ENCODE measurements at places on chromosomes 7 and 10.

GRCh38 chr10:113612154-113612553 lies 51.7 kb downstream of the NRAP start:
- no peak for DNase-seq

DNA sequence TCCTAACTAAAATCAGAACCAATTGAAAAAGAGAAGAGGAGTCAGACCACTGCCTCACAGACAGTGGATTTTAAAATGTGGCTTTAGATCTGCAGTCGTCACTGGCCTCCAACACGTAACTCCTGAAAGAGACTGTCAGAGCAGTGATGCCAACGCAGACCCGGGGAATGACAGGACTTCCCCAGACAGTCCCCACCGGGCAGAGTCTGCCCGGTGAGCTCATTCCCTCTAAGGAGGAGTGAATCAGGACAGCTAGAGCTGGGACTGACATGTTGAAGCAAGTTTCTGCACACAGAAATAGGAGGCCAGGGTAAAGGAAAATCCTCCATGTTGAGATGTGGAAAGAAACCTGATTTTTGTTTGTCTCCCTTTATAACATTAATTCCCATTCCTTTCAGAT lies 105.0 kb downstream of the TES start:
- DNase-seq = no peak

DNA sequence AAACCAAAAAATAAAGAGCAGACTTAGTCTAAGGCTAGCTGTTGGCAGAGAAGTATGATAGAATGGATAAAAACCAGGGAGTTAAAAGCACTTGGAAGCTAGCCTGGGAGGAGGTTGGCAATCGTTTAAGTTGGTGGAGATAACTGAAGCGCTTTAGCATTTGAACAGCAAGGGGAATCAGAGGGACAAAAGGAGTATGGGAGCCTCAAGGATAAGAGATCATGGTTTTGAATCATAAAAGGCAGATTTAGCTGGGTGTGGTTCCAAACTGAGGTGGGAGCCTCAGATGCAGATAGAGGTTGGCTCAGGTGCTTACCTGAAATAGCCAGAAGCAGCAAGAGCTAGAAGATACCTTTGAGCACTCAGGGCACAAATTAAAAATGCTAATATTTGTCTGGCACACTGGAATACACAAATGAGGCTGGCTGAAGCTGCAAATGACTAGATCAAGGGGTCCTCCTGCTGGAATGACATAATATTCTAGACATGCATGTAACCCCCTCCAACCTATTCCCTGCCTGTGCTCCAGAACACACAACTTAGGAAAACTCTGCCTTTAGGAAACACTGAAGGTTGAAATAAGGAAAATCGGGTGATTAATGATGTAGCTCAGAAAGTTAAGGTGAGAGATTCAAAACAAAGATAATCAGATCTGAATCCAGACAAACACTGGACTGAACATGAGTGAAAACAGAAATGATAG lies 372.3 kb upstream of the LRRN3 start:
- DNase-seq = no peak

DNA sequence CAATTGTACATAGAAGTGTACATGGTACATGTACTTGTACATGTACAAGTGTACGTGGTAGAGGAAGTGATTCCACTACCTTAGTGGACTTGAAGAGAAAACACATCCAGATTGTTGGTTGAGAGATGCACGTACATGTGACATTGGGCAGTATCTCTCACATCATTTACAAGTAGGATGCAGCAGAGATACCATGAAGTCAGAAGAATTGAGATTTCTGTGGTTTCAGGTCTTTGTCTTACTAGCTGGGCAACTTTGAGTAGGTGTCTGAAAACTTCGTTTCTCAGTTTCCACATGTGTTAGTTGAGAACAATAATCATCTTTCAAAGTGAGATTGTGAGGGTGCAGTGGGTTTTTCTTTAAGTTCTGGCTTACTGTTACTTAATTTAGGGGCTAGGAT lies 21.5 kb downstream of the CLDN12 start:
- no peak for DNase-seq

DNA sequence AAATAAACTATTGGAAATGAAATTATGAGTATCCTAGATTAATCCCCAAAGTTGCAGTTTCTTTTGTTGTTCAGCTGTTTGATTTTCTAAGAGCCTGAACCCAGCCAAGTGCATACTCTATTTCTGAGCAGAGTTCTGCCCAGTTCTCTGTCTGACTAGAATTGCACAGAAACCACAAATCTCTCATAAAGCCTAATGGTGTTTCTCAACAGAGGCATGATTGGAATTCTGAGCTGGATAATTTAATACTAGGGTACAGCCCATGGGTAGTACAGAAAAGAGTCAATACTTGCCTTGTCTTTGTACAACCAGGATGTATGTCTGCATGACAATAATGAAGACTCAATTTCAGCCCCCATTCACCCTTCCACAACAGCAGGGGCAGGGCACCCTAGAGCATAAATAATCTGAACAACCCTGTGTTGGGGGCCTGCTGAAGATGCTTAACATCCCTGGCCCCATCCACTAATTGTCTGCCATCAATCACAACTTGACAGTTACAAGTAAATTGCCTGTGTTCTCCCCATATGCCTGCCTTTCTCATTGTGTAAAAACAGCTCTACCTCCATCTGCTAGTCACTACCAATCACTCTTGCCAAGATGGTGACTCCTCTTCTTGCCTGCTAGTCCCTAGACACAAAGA lies 114.4 kb downstream of the NPSR1 start:
- DNase-seq = no peak

DNA sequence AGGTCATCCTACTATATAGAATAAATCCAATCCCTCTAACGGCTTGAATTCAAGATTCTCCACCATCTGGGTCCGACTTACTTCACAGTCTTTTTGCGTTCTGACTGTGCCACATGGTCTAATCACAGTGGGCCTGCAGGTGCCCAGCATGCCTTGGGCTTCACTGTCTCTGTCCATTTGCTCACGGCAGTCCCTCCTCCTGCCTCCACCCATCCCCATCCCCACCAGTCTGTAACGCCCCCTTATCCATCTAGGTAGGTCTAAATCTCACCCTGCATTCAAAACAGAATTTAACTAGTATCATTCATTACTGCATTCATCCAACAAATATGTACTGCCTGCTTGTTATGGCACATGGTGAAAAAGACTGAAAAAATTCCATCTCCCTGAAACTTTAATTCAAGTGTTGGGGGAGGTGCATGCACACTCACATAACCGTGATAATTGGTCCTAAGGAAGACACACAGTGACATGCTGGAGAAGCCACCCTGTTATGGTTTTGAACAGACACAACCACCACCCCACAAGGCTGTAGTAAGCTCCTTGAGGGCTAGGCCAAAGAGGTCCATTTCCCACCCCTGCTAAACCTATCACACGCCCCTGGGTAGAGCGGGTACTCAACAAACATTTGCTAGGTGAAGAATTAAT lies 24.2 kb downstream of the SORBS1 start:
- no peak for DNase-seq

DNA sequence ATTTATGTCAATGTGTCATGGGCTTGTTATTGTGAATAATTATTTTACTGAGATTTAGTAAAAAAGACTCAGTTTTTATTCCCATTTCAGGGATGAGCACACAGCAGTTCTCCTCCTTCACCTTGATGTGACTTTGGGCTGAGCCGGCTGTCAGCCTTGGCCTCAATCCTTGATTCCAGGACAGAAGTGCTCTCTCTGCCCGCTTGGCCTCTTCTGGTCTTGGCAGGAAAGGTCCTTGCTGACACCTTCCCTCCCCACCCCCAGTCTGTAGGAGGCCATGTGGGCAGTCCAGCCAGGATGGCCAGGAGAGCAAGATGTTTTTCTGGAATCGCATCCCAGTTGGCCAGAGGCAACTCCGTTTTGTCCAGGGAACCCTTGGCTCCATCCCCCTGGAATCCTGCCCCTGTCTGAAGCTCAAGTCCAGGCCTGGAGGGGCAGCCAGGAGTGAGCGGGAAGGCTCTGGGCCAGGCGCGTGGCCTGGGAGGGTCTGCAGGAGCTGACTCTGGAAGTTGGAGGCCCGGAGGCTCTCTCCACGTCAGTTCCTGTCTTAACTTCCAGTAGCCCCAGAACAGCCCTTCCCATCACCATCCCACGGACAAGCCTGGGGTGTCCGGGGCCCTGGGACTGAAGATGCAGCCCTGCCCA lies 100.9 kb downstream of the PDGFA start:
- DNase-seq = no peak

DNA sequence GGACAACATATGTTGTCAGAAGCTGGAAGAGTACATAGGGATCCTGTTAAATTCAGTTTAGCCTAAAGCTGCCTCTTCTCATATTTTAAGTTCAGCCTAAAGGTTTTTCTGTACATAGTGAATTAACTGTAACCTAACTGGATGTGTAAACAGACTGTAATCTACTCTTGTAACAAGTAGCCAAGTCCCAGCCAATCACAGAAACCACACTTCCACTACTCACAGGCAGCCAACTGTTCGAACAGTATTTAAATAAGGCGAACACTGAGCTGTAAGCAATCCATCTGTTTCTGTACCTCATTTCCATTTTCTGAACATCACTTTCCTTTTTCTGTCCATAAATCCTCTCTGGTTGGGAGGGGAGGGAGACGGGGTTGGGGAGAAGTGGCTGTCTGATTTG lies 15.0 kb upstream of the STN1 start:
- no peak for DNase-seq

DNA sequence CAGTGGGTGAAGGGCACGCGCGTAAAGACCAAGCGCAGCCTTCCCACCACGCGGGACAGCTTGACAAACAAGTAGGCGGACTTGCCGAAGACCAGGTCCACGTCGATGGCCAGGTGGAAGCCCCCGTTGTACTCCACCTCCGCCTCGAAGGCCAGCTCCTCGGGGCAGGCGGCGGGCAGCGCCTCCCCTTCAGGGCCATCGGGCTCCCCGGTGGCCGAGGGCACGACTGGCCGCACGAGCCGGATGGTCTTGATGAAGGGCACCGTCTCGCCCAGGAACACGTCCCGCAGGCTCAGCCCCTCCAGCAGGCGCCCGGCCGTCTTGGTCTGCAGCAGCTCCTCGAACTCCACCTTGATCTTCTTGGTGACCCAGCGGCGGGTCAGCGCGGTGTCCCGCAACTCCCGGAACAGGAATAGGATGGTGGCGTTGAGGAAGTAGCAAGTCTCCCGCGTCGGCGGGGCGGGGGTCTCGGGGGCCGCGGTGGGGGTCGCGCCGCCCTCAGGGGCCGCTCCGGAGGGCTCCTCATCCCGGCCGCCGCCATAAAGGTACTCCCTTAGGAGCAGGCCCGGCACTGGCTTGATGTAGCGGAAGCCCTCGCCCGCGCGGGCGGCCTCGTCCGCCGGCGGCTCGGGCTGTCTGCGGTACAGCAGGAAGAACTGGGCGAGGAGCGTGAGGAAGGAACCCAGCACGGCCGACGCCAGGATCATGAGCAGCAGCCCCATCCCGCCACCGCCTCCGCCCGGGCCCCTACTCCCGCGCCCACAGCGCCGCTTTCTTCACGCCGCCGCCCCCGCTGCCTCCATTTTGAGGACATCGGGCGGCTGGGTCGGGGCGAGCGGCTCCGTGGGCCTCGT lies 507 bp downstream of the PDZD8 start:
- peak; percentile 6 for DNase-seq

- no peak for DNase-seq
Measured at GRCh38 chr10:10831085-10831484, 186.6 kb upstream of the CELF2 start.

- DNase-seq = no peak
Measured at GRCh38 chr7:44375236-44375699, 49.9 kb upstream of the CAMK2B start.

GRCh38 chr7:36192053-36192824 lies 39.2 kb downstream of the EEPD1 start:
- DNase-seq = no peak

GRCh38 chr7:131370523-131370968 lies 42.9 kb downstream of the MKLN1 start:
- peak; percentile 45 for DNase-seq

- DNase-seq = peak; percentile 75
Measured at GRCh38 chr10:29998142-29998808, 61.1 kb downstream of the JCAD start.

GRCh38 chr10:124288486-124288885 lies 130.2 kb downstream of the OAT start:
- DNase-seq = no peak

DNA sequence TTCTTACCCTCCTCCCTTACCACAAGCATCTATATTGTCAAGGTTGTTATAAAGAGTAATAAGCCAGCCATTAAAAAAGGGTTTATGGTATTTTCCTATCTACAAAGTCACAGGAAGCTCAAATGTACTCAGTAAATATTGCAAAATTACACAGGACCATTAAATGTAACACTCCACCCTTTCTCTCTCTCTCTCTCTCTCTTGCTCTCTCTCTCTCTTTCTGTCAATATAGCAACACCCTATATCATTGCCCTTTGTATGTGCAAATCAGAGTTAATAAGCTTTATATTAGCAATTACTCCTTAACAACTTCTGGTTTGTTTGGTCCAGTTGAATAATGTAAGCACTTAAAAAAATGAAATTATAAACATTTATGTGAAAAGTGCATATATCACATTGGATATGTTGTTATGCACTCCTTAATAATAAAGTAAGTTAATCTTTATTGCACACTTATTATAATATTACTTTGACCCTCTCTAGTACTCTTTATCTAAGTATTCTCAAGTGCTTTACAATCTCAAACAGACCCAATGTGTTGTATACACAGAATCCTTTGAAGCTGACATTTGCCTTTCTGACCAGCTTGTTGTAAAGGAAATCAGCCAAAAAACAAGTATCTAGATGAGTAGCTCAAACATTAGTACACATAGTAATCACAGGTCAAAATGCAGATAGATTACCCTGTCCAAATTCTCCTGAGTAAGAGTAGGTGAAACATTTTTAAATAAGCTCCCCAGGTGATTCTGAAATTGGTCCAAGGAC lies 93.2 kb downstream of the CFTR start:
- no peak for DNase-seq

- DNase-seq = no peak
Measured at GRCh38 chr10:102017295-102017694, 38.7 kb downstream of the ARMH3 start.

- DNase-seq = no peak
Measured at GRCh38 chr10:118729200-118729599, 25.6 kb downstream of the CACUL1 start.

DNA sequence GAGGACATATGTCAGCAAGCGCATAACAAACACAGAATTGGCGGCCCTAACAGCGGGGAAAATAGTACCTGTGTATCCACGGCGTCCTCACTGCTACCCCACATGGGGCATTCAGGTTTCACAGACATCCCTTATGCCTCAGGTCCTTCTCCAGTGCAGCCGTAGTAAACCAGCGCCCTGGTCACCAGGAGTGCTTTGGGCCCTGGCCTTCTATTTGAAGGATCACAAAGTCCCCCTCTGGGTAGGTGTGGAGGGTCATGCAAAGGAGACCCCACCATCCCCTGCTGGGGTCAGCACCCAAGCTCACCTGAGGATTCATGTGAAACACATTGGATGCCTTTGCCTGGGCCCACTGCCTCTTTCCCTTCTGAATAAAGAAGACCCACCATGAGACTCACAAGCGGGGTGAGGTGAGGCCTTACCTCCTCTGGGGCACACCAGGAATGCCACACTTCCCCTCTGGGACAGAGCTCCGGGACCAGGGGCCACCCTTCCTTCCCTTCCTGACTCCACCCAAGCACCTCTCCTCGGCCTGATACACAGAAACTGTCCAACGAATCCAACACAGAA lies 18.8 kb downstream of the CLRN3 start:
- no peak for DNase-seq

GRCh38 chr7:101234636-101235035 lies 3.0 kb downstream of the CLDN15 start:
- DNase-seq = no peak

Measured in CD4-positive, alpha-beta T cell treated with Interleukin-15 for 4 hours (primary cell).